ENCODE measurements at places on chromosomes 7 and 10. TPM values are rescaled to one million over a fixed set of nuclear protein-coding genes. Genes with fewer than 3 reads are reported as not detected.

DNA sequence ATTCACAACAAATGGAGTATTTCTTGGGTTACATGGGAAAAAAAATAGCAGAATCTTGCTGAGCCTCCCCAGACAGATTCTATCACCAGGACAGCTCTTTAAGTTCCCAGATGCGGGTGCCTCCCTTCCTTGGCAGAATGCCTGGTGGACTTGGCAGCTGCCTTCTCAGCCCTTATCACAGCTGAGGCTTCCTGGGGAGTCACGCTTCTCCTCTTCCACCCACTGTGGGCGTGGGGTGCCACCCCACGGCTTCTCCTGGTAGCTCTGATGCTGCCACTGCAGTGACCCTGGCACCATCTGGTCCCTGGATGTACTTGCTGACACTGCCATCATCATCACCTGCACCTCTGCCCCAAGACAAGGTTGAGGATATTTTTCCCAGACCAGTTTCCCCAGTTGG, 16.2 kb upstream of the NME8 start:
- H3K4me1 ChIP-seq: peaks cover 15% of the 10 kb centered on the region
- H3K27ac ChIP-seq: peak overlapping the region; percentile 28
- no peak overlapping the region for H3K4me3 ChIP-seq
- H3K27me3 ChIP-seq: no peaks in the 10 kb centered on the region
- DNase-seq: peak; percentile 83

DNA sequence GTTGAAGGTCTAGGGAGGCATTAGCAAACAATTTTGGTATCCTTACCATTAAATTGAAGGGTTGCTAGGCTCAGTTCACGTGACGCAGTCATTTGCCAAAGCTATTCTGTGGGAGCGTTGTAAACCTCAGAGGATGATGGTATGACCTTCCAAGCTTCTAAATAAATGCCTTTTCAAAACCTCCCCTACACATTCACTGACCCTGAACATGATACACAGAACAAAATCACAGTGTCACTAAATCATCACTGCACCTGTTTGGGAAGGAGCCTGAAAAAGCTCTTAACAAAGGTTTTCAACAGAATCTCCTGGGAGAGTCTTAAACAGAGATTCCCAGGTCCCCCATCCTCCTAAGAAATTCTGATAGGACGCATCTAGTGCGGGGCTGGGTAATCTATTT, 13.2 kb upstream of the CCDC172 start:
- no peak overlapping the region for H3K27ac ChIP-seq
- no peak overlapping the region for H3K4me3 ChIP-seq
- H3K4me1 ChIP-seq: no peaks in the 10 kb centered on the region
- H3K27me3 ChIP-seq: no peaks in the 10 kb centered on the region
- DNase-seq: no peak

- no peak for DNase-seq
- H3K27ac ChIP-seq: no peak overlapping the region
- H3K4me3 ChIP-seq: no peak overlapping the region
- peaks cover 11% of the 10 kb centered on the region for H3K27me3 ChIP-seq
- H3K4me1 ChIP-seq: no peaks in the 10 kb centered on the region
Measured at GRCh38 chr7:1279041-1279440, 46.4 kb downstream of the UNCX start.

PDGFA gene
- 20.1 TPM for total RNA-seq

FAM237B gene
- total RNA-seq: not detected

MET gene
- total RNA-seq: 129 TPM

TAS2R41 gene
- not detected for total RNA-seq

Measured in MCF 10A (cell line).